Activated gamma-delta T cell (primary cell): ENCODE measurements at places on chromosomes 11 and 22.

DNA sequence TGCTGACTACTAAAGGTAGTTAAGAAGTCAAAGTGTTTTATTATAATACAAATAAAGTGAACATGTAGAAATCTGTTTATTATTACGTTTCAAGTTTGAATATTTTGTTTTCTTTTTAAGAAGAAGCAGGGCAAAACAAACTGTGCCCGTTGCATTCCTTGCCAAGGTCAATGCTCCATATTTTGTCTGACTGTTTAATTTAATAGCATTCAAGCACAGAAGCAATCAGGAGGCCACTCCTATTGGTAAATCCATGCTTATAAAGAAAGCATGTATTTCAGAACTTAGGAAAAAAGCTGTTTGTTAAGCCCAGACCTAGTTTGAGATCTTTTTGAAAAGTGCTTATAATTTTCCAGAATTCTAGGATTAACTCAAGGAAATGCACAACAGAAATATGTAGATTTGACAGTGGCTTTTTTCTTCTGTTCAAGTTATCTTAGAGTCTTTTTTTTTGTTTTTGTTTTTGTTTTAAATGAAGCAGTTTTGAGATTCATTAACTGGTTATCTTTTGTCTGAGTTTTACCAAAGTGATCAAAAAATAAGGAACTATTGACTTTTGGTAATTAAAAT, 51.7 kb downstream of the ARHGAP42 start:
- DNase-seq, result no peak

- DNase-seq, result no peak
Measured at GRCh38 chr22:48692734-48693376, 1134.8 kb downstream of the BRD1 start.

DNA sequence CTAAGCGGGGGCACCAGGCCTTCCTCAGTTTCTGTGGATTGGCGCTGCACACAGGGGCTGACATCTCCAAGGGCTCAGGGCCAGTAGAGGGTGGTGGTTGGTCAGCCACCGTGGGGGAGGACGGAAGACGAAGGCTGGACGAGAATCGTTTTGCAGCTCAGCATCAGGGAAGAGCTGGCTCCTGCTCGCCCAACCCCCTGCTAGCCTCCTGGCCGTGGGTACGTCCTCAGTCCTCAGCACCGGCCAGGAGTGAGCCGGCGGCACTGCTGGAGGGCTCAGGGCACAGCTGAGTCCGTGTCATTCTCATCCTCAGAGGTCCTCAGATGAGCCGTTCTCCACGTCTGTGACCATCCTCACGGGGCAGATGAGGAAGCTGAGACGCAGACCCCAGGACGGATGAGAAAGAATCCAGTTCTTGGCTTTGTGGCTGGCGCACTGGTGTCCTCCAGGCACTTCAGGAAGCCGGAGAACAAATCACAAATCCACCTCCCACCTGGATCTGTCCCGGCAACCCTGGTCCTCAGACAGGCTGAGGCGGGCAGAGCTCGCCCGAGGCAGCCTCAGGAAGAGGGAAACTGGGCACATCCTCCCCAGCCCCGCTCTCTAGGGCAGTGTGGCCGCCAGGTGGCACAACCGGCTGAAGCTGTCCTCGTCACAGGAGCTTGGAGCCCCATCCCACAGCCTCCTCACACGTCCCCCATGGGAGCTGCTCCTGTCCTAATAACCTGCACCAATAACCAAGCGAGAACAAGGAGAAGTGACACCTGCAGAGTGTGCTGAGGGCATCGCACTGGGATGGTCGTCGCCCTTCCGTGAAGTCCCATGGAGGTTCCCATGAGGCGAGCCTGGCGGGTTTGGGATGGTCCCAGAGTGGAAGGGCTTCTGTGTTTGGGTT, 393.7 kb downstream of the BRD1 start:
- no peak for DNase-seq

- DNase-seq, result no peak
Measured at GRCh38 chr11:36352922-36353321, 56.8 kb downstream of the PRR5L start.

DNA sequence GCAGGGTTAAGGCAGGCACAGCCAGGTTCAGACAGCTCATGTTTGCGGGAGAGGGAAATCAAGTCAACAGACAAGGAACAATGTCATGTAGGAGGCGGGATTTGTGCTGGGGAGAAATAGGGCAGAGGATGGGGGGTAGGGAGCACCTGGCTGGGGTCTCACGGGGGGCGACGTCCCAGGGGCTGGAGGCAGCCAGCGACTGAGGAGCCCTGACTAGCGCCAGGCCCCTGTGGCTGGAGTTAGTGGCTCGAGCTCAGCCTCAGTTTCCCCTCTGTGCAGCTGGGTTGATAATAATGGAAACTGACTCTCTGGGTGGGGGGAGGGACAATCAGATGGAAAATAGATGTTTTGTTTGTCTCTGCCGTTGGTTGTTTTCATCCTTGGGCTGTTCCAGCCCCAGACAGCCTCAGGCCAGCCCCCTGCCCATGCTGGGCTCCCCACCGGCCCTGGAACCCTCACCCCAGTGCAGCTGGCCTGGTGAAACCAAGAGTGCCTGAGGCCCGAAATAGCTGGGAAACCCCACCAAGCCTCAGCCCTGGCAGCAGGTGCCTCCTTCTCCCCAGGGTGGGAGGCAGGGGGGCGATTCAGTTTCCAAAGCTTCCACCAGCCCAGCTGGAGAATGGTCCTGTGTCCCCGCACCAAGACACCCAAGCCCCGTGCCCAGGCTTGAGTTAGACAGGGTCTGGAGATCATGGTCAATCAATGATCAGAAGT, 44.1 kb downstream of the IGLL5 start:
- no peak for DNase-seq

- no peak for DNase-seq
Measured at GRCh38 chr22:23401111-23401909, 178.8 kb downstream of the IGLL1 start.

DNA sequence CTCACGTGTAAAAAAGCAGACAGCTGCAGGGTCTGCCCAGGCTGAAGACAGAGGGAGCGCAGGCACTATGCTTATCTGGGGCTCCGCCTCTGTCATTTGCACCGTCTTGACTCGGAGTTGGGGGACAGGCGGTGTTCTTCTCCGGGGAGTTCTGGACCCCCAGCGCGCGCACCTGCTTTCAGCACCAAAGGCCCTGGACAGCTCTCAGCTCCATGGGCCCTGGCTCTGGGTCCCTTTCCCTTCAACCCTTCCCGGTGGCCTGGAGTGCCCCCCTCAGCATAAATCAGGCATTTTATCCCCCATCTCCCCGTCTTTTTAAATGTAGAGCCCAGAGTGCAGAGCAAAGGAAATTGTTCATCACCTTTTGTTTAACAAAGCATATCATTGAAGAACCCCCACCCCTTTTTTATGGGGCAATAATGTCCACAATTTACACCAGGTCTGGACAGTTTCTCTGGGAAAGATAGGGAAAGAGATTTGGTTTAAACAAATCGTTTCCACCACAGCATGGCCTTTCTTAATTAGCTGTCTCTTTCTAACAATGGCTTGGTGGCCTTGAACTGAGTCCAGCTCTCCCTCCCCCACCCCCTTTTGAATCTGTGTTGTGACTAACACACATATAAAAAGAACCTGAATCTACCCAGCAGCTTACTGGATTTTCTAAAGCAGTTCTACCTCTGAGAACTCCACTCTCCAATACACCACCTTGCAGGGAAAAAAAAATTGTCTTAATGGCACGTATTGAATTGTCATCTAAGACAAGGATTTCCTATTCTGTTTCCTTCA, 1.7 kb downstream of the SEZ6L start:
- DNase-seq, result no peak

- no peak for DNase-seq
Measured at GRCh38 chr11:35146711-35147110, 7.7 kb downstream of the CD44 start.

- DNase-seq, result no peak
Measured at GRCh38 chr11:64028398-64029115, 7.2 kb upstream of the FLRT1 start.

DNA sequence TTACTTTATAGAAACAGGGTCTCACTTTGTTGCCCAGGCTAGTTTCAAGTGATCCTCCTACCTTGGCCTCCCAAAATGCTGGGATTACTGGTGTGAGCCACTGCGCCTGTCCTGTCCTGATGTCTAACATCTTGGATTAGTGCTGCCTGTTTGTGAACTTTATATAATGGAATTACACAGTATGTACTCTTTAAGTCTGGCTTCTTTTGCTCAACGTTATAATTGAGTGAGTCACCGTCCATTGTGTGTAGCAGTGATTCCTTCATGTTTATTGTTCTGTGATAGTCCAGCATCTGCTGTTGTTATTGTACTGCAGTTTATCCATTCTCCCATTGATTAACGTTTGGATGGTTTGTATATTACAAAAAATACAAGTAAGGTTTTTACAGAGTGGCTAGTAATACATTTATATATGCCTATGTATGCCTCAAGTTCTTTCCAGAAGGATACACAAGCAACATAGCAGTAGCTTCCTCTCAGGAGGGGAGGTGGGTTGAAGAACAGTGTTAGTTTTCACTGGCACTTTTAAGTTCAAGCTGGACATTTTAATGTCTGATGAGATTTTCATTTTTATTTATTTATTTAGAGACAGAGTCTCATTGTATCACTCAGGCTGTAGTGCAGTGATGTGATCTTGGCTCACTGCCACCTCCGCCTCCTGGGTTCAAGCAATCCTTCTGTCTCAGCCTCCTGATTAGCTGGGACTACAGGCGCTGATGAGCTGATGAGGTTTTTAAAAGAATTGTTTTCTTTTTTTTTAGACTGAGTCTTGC, 25.2 kb upstream of the MICALL1 start:
- DNase-seq, result no peak

DNA sequence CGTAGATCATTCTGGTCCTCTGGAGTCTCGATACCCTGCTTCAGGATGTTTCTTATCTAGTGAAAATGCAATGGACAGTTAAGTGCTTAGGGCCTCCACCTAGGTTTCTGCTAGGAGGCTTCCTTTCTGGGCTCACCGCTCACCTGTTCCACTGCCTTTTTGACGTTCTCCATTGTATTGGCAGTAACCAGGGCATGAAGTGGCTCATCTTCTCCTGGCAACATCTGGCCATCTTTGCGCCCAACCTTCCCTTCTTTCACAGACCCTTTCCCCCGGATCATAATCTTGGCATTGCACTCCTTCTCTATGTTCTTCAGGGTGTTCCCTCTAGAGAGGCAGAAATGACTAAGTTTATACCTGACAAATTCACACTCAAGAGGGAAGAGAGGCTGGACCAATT, 9.1 kb downstream of the SF1 start:
- DNase-seq, result no peak

DNA sequence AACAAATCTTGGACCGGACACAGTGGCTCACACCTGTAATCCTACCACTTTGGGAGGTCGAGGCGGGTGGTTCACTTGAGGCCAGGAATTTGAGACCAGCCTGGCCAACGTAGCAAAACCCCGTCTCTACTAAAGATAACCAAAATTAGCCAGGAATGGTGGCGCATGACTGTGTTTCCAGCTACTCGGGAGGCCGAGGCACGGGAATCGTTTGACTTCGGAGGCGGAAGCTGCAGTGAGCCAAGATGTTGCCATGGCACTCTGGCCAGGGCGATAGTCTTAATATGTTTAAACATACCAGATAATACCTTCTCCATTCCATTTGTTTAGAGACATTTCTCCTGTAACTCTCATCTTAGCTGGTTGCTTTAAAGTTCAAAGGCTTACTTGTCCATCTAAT, 218.6 kb downstream of the ARHGAP42 start:
- no peak for DNase-seq

- DNase-seq, result no peak
Measured at GRCh38 chr22:23280356-23281052, 100.2 kb downstream of the BCR start.
